ENCODE measurements at places on chromosomes 6 and 20.

DNA sequence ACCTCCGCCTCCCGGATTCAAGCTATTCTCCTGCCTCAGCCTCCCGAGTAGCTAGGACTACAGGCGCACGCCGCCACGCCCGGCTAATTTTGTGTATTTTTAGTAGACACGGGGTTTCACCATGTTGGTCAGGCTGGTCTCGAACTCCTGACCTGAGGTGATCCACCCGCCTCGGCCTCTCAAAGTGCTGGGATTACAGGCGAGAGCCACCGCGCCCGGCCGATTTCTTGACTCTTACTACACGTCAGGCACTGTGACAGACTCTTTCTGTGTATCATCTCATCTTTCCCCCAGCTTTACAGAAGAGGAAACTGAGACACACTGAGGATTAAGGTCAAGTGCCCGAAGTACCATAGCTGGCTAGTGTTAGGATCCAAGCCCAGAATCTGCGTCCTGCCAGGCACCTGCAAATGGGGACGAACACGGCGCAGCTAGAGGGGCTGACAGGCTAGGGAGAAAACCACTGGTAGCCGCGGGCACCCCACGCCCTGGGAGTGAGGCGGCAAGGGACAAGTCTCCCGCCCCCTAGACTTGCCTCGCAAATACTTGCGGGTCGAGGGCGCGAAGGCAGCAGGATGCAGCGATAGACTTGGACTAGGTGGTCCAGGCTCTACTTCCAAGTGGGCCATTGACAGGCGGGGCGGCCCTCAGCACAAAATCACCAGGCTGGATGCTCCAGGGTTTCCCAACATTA lies 1.1 kb upstream of the TAF8 start:
- DNase-seq = no peak

DNA sequence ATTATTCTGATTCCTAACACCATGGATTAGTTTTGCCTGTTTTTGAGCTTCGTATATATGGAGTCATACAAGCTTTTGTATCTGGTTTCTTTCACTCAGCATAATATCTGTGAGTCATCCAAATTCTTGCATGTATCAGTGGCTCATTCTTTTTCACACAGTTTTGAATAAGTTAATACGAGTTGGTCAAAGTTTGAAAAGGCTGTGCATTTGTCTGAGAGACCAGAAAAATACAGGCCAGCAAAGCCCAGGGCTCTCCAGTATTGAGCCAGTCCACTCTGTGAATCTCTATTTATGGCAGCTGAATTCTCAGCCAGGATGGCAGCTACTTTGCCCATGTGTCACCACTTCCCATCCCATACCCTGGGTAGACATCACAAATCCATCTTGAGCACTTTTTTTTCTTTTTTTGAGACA lies 7.2 kb upstream of the CHMP4B start:
- DNase-seq = peak; percentile 77

DNA sequence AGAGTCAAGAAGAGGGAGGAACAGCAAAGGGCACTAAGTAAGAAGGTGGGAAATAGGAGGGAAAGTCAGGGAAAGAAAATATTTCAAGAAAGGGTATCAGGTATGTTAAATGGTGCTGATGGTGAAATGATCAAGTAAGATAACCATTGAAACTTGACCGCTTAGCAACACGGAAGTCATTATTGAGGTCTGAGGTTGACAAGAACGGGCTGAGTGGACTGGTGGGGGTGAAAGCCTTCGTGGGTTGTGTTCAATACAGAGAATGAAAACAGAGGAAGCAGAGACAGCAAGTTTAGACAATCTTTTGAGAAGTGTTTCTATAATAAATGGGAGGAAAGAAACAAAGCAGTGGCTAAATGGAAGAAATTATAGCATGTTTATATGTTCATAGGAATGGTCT lies 72.0 kb downstream of the LIN28B start:
- DNase-seq = no peak

DNA sequence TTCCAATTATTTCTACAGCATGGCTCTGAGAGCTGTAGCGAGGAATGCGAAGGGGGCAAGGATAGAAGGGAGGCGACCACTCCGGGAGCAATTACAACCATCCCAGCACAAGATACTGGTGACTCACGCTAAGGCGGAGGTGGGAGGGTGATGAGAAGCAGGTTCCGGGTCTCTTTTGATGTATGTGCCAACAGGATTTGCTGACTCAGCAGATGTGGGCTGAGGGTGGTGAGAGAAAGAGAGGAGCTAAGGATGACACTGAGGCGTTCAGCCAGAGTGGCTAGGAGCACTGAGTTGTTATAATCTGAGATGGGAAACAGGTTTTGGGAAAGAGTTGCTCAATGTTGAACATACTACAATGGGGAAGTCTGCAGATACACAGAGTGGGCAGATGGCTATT lies 9.3 kb upstream of the TXNDC5 start:
- no peak for DNase-seq

GRCh38 chr6:107637316-107638315 lies 147.7 kb downstream of the SOBP start:
- DNase-seq = no peak

DNA sequence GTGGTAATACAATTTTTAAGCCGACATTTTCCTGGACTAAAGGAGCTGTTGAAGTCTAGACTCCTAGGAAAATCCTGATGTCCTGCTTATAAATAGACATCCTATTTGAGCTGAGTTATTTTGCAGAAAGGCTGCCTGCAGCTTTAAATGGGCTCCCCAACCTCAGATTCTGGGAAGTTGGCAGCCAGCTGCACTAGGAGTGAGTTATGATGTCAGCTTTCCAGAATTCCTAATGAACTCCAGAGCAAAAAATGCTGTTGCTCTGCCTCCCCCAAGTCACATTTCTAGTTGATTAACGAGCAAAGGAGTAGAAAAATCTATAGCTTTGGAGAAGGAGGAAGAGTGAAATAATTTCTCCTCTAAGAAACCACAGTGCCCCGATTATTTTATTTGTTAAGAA lies 346.3 kb upstream of the SULF2 start:
- no peak for DNase-seq

DNA sequence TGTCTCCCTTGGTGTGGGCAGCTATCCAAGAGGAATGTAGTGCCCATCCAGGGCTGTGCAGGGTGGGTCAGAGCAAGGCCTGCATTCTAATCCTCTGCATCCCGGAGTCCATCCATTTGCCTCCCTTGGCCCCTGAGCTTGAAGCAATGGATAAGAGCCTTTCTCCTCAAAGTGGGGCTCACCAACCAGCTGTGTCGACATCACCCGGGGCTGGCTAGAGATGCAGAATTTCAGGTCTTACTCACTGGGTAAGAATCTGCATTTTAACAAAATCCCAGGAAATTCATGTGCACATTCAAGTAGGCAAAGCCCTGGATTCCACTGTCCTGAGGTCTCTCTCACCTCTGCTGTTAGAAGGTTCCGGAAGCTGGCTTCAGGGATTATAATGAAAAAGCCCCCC lies 95.3 kb downstream of the MDGA1 start:
- DNase-seq = no peak

DNA sequence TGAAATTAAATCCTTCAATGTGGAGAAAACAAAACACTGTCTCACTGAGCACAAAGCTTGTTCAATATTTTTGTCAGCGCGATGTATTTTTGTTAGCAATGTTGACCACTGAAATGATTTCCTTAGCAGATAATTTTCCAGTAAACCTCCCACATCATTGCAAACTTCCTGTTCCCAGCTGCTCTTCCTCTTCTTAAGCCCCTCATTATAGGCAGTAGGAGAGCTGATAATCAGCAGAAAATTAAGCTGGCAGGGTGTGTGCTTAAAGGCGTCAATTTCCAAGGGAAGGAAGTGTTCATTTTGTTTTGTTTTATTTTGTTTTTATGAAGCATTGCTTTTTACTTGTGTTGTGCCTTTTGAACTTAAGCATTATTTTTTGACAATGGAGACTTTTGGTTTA lies 29.1 kb upstream of the TMEM14A start:
- DNase-seq = no peak

GRCh38 chr20:64006490-64006889 lies 25.6 kb downstream of the PRPF6 start:
- DNase-seq = no peak

DNA sequence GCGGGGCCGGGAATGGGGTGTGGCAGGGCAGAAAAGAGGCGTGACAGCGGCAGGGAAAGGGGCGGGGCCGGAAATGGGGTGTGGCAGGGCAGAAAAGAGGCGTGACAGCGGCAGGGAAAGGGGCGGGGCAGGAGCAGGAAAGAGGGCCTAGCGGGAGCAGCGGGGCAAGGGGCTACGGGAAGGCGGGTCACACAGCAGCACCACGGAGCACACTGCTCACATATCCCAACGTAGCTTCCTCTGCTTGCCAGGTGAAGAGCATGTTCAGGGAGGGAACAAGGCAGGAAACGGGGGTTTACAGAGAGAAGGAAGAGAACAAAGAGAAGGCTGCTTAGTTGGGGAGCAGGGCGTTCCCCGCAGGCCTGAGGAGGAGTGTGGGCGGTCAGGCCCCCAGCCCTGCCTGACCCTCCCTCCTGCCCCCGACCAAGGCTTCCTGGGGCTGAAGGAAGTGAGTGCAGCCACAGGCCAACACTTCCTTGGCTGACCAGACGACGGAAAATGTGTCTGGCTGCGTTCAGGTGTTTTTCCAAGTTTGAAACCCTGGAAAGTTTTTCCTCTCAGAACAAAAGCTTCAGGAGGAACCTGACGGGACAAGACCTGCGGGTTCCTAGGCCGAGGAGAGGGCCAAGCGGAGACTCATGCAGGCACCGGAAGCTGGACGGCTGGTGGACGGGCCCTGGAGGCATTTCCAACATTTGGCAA lies 13.8 kb downstream of the UCKL1 start:
- no peak for DNase-seq

GRCh38 chr20:40238511-40238910 lies 450.5 kb downstream of the MAFB start:
- DNase-seq = no peak

DNA sequence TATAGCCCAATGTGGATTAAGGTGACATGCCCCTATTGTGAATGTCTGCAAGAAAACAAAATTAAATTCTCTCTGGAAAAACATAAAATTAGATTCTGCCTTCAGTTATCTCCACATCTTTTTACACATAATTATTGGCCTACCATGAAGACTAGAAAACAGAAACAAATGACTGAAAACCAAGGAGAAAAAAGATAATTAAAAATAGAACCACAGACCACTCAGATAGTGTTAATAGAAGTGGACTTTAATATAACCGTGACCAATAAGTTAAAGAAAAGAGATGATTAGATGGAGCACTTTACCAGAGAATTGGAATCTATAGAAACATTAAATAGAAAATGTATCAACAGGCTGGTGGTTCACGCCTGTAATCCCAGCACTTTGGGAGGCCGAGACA lies 445.7 kb downstream of the EPM2A start:
- DNase-seq = no peak

DNA sequence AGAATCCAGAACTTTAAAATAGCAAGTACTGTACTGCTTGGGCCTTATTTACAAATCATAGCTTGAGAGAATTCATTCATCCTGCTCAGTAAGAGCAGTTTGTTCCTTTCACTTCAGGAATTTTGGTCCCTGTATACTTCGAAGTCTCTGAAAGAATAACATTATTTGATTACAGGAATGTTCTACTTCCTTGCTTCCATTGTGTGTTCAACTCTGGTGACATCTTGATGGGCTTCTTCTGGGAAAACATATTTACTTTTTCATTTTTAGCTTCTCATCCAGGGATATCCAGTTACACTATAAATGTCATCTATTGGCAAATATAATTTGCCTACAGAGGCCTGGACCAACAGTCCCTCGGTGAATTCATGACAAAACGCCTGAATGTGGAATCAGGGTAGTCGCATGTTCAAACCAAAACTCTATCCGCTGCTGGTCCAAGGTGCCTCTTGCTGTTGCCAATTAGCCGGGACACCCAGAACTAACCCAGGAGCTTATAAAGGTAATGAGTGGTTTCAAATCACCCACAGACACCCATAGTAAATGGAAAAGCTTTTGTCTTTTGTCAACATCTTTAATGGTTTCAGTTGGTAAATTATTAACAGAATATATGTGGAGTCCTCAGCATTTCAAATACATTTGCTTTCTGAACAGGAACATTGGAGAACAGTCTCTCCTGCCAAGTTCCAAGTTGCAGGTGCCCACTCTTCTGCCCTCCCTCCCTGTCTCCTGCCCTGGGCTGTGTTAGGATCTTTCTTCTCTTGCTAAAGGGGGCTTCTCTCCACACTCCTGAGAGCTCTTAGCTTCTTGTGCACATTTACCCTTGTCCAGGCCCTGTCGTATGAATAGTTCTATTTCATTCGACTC lies 162.5 kb upstream of the CITED2 start:
- no peak for DNase-seq

GRCh38 chr20:53142225-53143127 lies 170.3 kb downstream of the TSHZ2 start:
- DNase-seq = no peak

GRCh38 chr20:19783966-19784401 lies 25.9 kb downstream of the RIN2 start:
- no peak for DNase-seq

GRCh38 chr6:121666814-121667213 lies 231.4 kb downstream of the GJA1 start:
- DNase-seq = peak; percentile 35

DNA sequence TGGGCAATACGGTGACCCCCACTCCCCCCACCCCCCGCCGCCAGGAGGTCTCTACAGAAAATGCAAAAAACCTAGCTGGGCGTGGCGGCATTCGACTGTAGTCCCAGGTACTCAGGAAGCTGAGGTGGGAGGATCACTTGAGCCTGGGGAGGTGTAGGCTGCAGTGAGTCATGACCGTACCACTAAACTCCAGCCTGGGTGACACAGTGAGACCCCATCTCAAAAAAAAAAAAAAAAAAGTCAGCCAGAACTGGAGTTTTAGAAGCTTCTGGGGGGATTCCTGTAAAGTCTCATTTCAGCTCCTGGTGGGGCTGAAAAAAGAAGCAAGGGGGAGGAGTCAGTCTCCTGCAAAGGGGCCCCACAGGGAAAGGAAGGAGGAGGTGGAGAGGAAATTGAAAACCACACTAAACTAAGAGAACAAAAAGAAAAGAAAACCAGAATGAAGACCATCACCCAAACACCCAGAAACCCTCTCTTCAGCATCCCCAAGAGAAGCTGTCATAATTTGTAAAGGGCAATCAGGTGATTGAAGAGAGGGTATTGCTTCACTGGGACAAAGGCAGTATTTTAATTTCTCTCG lies 50.4 kb downstream of the NOL4L start:
- DNase-seq = no peak

DNA sequence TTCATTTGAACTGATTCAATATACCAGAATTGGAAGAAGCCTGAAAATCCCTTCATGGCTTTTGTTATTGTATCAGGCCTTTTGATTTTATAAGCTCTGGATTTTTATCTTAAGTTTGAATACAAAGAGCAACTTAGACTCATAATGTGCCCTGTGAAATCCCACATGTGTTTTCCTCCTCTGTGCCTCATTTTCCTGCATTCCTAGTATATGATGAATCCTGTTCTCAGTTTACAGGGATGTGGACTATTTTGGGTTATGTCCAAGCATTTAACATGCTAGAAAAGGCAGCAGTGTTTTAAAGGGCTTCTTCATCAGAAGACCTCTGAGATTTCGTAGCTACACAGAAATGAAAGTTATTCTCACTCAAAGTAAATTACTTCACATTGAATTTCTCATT lies 455.0 kb downstream of the RFPL4B start:
- DNase-seq = peak; percentile 22

- DNase-seq = no peak
Observed at GRCh38 chr6:144896289-144896688, 611.2 kb downstream of the UTRN start.

GRCh38 chr6:22328474-22328873 lies 31.6 kb upstream of the PRL start:
- DNase-seq = no peak

GRCh38 chr20:44723391-44723790 lies 8.2 kb downstream of the CCN5 start:
- no peak for DNase-seq

- DNase-seq = no peak
Observed at GRCh38 chr6:162313922-162314660, 413.5 kb downstream of the PRKN start.
